Renal cortex interstitium (tissue), 15 donors: ENCODE measurements at places on chromosomes 12 and 14. TPM values are rescaled to one million over a fixed set of nuclear protein-coding genes. Genes with fewer than 3 reads are reported as not detected.

DNA sequence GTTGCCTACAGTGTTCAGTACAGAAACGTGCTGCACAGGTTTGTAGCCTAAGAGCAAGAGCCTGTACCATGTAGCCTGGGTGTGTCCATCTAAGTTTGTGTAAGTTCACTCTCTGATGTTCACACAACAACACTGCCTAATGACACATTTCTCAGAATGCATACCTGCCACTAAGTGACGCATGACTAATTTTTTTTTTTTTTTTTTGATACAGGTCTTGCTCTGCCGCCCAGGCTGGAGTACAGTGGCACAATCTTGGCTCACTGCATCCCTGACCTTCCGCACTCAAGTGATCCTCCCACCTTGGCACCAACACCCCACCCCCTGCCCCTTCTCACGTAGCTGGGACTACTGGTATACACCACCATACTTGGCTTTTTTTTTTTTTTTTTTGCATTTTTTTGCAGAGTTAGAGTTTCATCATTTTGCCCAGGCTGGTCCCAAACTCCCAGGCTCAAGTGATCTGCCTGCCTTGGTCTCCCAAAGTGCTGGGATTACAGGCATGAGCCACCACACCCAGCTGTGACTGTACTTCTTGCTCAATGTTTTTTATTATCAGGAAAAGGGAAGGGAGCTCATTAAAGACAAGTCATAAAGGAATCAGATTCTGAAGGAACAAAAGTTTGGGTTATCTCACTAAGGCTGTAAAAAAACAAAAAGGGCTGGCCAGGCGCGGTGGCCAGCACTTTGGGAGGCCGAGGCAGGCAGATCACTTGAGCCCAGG lies 10.0 kb upstream of the CDC42BPB start:
- DNase-seq: no peak

GRCh38 chr12:101746661-101747060 lies 7.4 kb upstream of the SYCP3 start:
- DNase-seq: no peak

GRCh38 chr12:117144599-117144998 lies 45.4 kb upstream of the TESC start:
- DNase-seq: no peak

DNA sequence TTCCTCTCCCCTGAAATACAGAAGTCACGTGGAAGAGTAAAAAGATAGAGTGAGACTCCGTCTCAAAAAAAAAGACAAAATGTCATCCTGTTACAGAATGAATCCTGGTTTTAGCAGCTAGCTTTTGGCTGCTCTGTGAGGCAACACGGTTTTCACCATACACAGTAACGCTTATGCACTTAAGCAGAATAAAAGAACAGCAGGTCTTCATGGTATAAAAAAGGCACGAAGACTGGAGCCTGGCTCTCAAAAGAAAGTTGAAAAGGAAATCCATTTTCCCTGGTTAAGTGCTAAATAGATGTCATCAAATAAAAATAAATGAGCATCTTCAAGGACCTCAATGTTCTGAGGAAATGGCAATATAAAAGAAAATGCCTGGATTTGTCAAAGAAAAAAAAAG lies 444.1 kb downstream of the IPO8 start:
- DNase-seq: no peak

GRCh38 chr12:8912914-8913313 lies 1.4 kb upstream of the PHC1 start:
- DNase-seq: no peak

GRCh38 chr12:48764521-48764920 lies 24.4 kb downstream of the ADCY6 start:
- no peak for DNase-seq

DNA sequence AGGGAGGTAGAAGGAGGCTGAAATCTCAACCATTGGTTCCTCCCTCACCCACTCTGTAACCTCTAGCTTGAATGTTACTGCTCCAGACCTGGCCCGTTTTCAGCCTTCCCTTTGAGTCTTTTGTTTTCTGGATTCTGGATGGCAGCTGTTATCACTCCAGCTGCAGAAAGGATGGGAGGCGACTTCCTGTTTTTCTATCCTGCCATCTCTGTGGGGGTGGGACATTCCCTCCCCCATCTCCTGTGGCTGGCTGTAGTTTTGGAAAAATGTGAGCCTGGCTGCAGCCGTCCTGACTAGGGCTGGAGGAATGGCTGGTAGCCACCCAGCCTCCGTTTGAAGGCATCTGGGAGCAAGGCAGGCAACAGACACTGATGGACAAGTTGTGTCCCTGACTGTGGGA lies 2.9 kb upstream of the PPFIBP1 start:
- no peak for DNase-seq

- DNase-seq: no peak
Observed at GRCh38 chr14:64790478-64790877, 86.3 kb downstream of the PLEKHG3 start.

GRCh38 chr14:71533390-71533789 lies 398.8 kb upstream of the RGS6 start:
- no peak for DNase-seq

DNA sequence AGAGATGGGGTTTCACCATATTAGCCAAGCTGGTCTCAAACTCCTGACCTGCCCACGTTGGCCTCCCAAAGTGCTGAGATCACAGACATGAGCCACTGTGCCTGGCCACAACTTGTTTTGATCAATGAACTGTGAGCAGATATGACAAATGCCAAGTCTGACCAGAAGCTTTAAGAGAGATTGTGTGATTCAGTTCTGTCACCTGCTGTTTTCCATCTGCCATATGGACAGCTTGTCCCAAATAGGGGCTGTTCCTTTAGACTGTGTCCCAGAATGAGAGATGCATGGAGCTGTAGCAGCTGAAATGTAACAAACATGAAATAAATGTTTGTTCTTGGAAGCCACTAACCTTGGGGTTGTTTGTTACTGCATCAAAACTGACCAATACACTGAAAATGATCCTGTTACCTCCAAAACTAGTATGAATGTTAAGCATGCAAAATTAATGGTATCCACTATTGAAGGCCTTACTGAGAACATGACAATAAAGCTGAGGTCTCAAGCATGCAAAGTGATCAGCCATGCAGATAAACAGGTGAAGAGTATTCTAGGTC lies 65.9 kb upstream of the MED13L start:
- DNase-seq: no peak

GRCh38 chr12:12467264-12467663 lies 95.4 kb downstream of the DUSP16 start:
- no peak for DNase-seq

- DNase-seq: no peak
Observed at GRCh38 chr12:130675791-130676190, 40.3 kb downstream of the RIMBP2 start.

DNA sequence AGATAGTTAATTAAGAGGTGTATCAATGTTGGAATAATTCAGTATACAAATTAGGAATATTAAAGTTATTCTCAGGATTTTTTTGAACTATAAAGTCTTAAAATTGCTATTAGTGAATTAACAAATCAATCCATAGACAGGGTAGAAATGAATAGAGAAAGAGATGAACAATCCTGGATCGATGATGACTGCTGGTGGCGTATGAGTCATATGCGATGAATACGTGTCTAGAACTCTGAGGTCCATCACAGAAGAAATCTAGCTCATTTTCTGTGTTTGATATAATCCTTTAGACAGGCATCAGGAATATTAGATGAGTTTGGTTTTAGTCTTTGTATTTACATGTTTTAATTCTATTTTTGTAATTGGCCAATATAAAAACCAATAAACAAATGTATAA lies 85.4 kb upstream of the RTL1 start:
- no peak for DNase-seq

DNA sequence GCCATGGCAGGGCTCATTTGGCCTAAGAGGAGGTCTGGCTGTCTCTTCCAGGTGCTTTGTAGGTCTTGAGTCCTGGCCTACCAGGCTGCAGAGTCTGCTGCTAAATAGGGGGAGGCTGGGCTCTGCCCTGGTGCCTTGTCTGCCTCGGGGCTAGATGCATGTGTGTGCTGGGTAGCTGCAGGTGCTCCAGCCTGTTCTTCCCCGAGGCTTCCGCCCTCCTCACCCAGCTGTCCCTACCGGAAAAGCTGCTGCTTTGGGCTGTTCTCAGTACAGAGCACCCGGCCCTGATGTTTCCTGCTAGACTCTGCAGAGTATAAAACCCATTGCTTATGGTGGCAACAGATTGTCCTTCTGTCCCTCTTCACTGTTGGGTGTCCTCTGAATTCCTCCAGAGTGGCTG lies 37.7 kb downstream of the RAB35 start:
- DNase-seq: no peak

DNA sequence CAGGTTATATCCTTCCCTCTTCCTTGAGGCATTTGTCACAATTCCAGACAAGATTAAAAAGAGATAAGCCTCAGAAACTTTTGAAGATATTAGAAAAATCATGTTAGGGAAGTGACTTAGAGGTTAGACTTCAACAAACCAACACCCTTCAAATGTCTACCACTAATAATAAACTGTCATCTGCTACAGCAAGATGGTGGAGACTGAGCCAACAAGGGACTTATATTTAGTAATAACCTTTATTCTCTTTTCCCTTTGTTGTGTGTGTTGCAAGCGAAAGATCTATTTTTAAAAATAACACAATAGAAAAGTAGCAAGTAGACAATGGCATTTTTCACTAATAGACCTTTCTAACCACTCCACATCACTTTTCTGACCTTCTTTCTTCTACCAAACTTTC lies 28.6 kb downstream of the PRICKLE1 start:
- no peak for DNase-seq

DNA sequence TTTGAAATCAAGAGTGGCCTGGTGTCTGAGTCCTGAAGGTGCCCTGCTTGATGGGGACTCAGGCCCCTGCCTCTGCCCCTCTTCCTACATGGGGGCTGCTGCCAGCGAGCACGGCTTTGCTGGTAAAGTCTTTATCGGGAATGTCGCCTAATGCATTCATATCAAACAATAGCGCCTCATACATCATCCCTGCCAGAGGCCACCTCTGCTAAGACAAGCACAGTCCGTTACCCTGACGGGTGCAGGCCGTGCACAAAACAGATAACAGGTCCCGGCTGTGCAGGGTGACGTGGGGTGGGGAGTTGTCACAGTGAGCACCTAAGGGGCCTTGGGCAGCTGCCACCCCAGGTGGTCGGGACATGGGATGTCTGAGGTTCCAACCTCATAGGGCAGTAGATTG lies 68.4 kb upstream of the FAM222A start:
- DNase-seq: no peak

DNA sequence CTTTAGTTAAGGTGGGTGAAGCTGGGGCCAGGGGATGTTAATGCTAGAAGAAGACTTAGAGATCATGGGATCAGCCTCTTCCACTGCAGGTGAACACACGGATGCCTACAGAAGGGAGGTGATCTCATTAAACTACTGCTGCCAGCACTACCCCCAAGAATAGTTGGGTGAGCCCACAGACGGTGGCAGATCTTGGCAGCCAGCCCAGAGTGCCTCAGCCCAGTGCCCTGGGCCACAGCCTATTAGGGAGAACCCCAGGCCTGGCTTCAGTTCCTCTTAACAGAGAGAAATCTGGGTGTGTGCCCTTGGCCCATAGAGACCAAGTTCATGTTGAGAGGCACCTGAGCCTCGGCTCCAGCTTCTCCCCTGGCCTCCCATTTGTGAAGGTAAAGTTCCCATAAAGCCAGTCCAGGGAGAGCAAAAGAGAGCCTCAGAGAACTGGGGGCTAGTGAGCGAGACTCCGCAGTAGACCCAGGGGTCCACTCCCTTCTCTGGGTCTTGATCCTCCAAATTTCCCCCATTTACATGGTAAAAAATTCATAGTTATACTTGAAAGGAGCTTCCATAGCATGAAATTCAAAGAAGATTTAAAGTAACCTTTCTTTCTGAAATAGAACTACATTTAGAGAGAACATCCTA lies 125.0 kb upstream of the CCND2 start:
- DNase-seq: no peak

- peak; percentile 23 for DNase-seq
Observed at GRCh38 chr12:97142737-97143410, 235.8 kb downstream of the NEDD1 start.

- DNase-seq: no peak
Observed at GRCh38 chr14:49287004-49287403, 299.2 kb downstream of the RPS29 start.

- DNase-seq: no peak
Observed at GRCh38 chr14:26380637-26381036, 217.2 kb downstream of the NOVA1 start.

DNA sequence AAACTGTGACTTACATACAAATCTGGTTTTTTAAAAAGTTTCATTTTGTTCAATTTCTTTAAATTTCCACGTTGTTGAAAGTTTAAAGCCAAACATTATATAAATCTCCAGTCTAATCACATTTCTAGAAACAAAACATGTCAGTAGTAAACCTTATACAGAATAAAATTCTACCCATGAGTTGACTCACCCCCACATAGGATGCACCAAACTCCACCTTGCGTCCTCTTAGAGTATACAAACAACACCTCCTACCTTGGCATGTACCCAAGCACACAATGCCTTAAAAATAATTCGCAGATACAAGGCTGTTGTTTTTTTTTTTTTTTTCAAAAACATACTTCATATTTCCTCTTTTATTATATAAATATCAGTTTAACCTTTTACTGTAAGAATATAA lies 3.3 kb downstream of the FBXL14 start:
- no peak for DNase-seq

GRCh38 chr12:2614341-2614740 lies 180.4 kb upstream of the FKBP4 start:
- no peak for DNase-seq

GRCh38 chr12:19856389-19856788 lies 417.1 kb downstream of the AEBP2 start:
- no peak for DNase-seq

DNA sequence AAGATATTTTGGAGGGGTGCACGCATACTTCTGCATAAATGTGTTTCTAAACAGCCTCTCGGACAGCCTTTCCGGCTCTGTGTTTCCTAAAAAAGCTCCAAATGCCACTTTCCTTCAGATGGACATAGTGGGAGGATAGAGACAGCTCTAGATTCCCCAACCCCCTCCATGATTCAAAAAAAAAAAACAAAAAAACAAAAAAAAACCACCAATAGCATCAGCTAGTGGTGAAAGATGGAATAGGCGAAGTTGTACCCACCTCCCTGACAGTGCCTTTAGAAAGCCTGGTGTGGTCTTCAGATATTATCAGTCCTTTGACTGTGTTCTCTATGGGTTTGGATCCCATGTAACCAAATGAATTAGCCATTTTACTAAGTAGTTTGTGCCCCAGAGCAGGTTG lies 94.1 kb downstream of the PHETA1 start:
- no peak for DNase-seq

DNA sequence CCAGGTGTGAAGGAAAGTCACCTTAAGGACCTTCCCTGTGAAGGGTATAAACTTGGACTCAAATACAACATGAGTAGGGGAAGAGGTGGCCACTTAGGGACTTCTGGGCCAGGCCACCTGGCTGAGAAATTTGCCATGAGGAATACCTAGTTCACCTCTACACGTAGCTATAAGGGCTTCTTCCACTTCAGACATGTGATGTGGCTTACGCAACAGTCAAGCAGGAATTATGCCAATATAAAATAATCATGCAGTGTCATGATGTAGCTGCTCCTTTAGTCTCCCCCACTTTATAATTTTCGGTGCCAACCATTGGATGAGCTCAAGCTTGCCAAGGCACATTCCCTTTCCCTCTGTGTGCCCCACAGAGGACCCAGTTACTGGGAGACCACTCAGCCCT lies 166.6 kb upstream of the BCL2L14 start:
- DNase-seq: no peak

Gene HELB
- polyA plus RNA-seq: 5.6 TPM

Gene KCNC2
- polyA plus RNA-seq: 0.73 TPM

Gene ADIPOR2
- polyA plus RNA-seq: 45.9 TPM

Gene ZNF84
- polyA plus RNA-seq: 81.9 TPM

Gene ACOT6
- polyA plus RNA-seq: 0.30 TPM

Gene SOCS2
- 38.9 TPM for polyA plus RNA-seq

Gene COA8
- 40.5 TPM for polyA plus RNA-seq

Gene FAM222A
- polyA plus RNA-seq: 6.1 TPM

Gene CCND2
- 58.5 TPM for polyA plus RNA-seq

Gene CCDC38
- polyA plus RNA-seq: 0.42 TPM

Gene BMP4
- polyA plus RNA-seq: 48.9 TPM

Gene LYZ
- 53.6 TPM for polyA plus RNA-seq

Gene OR6C4
- polyA plus RNA-seq: not detected
